ENCODE measurements at places on chromosomes 5 and 9.

GRCh38 chr9:12708562-12709298 lies 15.5 kb downstream of the TYRP1 start:
- DNase-seq = no peak

GRCh38 chr5:88660947-88661805 lies 221.8 kb downstream of the MEF2C start:
- no peak for DNase-seq

- DNase-seq = no peak
These were observed 46.6 kb downstream of the ADAMTSL1 start for GRCh38 chr9:18520416-18521047.

DNA sequence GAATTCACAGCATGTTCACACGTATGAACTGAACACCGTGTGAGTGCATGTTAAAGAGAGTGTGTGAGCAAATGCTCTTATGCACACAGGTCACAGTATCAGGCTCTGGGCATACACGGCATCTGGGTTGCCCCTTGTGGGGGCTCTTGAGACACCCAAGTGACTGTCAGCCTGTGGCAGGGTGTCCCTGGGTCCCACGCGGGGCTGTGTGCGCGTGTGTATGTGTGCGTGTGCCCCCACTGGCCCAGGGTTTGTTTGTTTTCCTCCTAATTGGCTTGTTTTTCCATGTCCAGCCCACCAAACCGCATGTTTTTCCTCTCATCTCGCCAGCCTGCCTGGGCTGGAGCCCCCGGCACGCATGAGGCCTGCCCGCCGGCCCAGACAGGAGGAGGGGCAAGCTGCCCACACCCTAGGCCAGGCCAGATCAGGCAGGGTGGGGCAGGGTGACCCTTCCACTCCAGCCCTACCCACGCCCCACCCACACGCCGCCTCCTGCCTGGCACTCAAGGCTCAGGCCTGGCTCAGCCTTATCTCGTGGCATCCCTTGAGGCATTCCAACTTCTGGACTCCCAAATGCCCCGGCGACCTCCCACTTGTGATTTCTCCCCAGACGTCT lies 28.8 kb downstream of the CNTFR start:
- DNase-seq = no peak

- no peak for DNase-seq
These were observed 44.6 kb downstream of the MARCHF11 start for GRCh38 chr5:16135003-16135402.

GRCh38 chr5:26881901-26882300 lies 156.5 kb downstream of the CDH9 start:
- DNase-seq = no peak

DNA sequence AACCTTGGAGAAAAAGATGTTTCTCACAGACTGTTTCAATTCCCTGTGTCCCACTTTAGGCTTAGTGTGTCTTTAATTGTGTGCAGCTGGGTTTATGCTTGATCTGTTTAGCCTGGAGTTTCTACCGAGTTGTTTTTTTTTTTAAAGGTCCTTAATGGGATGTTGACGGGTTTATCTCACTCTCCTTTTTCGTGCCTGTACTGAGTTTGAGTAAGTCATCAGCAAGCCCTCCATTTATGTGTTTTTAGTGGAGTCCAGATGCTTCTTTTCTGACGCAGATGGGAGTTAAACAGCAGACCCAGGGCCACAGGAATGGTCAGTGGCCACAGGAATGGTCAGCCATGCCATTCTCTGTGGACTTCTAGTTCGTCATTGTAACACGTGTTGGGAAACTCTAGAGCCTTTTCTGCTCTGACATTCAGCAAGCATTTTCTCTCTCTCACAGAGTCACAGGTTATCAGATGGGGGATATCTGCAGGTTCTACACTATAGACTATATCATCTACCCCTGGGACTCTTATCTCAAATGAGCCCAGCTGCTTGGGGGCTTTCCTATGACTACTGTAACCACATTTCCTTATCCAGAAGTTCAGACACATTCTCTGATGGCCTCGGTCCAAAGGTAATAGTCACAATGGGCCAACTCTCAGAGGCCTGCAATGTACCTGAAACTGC lies 190.5 kb downstream of the TTLL11 start:
- DNase-seq = no peak

DNA sequence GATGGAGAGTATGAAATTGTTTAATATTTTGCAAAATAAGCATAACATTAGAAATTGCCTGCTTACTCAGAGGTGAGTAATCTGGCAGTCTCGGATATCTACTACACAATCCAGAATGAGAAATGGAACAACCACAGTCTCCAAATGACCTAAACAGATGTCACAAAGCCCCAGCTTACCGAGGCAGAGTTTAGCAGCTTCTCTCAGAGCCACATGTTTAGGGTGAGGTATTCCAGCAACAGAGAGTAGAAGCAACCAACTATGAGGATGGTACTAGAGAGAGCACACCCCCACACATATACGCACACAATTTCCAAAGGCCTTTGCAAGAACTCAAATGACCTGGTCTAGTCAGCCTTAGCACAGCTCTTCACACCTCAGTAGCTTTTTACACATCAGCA lies 122.7 kb upstream of the LPAR1 start:
- no peak for DNase-seq

- no peak for DNase-seq
These were observed at the start of gene FSTL4 for GRCh38 chr5:133612249-133612860. FSTL4 (minus strand) TSS chr5:133612541.

- DNase-seq = no peak
These were observed 220.6 kb upstream of the DMAC1 start for GRCh38 chr9:8020186-8020585.

GRCh38 chr9:124218438-124218982 lies 39.2 kb upstream of the NEK6 start:
- DNase-seq = no peak

DNA sequence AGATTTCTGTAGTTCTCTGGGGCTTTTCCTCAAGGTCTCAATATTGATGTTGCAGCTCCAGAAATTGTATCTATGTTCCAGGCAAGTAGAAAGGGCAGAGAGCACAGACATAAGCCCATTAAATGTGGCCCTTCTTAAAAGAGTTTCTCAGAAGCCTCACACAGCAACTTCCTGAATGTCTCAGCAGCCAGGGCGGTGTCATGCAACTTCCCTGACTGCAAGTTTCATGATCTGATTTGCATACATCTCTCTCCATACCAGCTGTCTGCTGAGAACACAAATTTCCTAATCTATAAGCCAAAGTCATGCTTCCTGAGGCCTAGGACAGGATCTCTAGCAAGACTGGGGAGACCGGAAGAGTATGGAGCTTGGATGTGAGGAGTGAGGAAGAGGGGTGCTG lies 13.0 kb downstream of the RGS7BP start:
- DNase-seq = no peak

DNA sequence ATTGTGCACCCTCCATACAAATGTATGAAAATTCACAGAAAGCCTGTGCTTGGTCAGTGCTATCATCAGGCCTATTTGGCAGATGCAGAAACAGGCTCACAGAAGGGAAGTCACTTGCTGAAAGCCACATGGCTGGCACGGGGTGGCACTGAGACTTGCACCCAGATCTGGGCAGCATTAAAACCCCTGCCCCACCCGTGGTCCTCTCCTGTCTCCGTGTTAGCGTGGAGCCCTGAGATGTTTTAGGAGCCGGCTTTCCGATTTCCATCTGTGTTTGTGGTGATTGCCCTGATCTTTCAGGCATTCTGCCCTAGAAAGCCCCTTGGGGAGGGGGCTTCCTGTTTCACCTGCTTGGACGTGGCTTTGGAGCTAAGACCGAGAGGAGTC lies 102.2 kb upstream of the IER5L start:
- DNase-seq = no peak

DNA sequence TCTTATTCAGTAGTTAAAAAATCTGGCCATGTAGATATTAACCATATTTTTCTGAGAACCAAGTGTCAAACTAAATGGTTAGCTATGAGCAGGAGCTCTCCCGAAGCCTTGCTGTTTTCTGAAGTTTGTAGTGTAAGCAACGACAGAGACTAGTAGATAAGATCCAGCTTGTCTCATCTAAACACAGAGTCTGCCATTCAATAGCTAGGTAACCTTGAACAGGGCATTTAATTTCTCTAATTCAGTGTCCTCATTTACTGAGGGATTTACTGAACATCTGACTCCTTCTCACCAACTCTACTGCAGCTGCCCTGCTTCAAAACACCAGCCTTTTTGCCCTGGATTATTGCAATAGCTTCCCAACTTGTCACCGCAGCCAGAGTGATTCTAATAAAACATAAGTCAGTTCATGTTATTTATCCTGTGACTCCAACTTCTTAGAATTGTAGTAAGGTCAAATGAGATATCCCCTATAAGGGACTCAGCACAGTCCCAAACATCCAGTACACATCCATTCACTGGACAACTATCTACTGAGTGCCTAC lies 337.0 kb downstream of the PLK2 start:
- DNase-seq = no peak

DNA sequence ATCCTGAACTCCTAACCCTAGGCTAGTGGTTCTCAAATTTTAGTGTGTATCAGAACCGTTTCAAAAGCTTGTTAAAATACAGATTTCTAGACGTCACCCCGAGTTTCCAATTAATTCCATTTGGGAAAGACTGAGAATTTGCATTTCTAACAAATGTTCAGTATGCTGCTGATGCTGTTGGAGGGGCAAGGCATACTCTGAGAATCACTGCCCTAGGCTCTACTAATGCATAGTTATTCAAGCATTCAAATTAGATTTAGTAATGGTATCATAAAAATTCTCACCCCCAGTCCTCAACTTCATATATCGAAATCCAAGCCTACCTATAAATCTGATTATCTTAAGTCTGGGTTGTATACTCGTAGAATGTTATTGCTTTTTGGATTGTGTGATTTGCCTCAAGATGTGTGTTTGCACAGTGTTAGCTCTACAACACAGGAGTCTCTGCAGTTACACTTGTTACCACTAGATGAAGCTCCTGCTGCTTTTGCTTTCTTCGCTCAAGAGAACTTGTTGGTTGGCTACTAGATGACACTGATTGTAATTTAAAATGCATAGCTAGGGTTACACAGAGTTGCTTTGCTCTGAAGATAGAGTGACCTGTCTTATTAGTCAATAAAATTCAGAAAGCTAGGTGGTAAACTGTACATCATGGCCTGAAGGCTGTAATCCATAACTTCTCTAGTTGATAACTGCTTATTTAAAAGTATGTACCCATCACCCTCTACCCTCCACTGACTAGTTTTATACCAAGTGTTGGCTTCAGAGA lies 7.5 kb upstream of the ERAP2 start:
- DNase-seq = no peak

GRCh38 chr9:127930231-127931091 lies at the start of gene PIP5KL1:
PIP5KL1 (minus strand) TSS chr9:127930777; CDS start chr9:127930752, 25 bp downstream.
- DNase-seq = no peak

DNA sequence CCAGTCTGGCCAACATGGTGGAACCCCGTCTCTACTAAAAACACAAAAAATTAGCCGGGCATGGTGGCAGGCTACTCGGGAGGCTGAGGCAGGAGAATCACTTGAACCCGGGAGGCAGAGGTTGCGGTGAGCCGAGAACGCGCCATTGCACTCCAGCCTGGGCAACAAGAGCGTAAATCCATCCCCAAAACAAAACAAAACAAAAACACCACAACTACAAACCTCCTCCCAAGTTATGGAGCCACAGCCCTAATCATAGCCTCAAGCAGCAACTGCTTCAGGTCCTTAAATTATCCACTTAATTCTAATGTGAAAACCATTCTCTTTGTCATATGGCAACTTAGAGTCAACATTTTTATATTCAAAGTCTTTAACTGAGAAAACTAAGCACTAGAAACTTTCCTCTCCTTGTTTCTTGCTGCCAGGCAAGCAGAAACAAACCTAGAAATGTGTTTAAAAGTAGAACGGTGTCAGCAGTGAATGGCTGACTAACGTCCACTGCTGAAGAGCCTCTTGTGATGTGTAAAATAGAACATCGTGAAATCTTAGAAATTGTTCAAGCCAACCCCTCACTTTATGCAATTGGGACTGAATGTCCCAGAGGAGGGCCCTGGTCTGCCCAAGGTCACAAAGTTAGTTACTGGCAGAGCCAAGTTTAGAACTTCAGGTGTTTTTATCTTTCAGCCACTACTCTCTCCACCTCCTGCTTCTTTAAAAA lies 5.7 kb downstream of the TMEM245 start:
- no peak for DNase-seq

DNA sequence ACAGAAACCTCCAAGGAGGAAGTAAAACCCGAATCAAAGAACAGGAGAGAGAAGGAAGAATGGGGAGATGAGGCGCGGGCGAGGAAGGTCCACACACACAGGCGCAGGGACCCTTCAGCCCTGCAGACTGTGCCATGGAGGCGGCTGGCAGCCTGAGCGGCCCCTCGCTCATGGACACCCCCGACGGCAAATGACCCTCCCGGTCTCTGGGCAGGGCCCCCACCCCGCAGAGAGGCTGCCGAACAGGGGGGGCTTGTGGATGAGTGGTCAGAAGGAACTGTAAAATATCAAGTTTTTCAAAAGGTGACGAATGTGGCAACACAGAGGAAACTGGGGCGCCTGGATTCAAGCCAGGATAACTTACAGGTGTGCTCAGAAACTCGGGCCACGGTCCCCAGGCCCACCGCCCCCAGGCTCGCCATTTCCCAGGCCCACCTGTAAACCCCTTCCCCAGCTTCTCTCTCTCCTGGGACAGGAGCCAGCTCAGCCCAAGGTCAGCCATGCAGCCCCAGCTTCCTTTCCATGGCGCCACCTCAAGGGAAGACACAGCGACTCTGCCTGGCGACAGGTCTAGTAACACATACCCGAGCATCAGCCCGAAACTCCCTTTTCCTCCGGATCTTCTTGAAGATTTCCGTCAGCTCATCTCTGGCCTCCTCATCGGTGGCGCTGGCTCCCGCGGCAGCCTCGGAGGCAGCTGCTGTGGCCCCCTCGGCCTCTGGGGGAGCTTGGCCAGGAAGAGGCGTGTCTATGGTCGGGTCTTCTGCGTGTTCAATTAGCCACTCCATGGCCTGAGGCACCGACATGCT lies 16.5 kb downstream of the UBAC1 start:
- DNase-seq = no peak

GRCh38 chr9:78577156-78577906 lies 280.4 kb downstream of the PSAT1 start:
- DNase-seq = no peak

DNA sequence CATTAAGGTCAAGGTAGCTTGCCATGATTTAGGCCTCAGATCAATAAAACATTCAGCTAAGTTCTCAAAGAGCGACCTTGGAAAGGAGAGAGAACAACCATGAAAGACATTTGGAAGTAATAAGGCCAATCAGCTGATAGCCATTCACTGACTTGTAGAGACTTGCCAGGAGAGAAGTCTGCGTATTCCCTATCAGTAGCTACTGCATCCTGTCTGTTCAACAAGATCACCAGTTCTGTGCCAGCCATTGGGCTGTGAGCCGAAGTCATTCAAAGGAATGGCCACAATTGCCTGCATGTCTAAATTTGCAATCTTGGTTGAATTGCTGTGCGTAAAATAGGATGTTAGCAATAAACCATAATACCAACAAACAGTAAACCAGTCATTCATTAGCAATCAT lies 219.8 kb downstream of the FBXL7 start:
- no peak for DNase-seq
